Stimulated activated CD8-positive, alpha-beta memory T cell treated with anti-CD3 and anti-CD28 coated beads, Interleukin-7, amount 100 ng/mL, for 1 hour (primary cell): ENCODE measurements at places on chromosomes 7 and 10.

- DNase-seq, result no peak
These were observed 1.0 kb downstream of the NPM3 start for GRCh38 chr10:101781984-101782810.

- no peak for DNase-seq
These were observed 12.2 kb upstream of the LFNG start for GRCh38 chr7:2507208-2507916.

DNA sequence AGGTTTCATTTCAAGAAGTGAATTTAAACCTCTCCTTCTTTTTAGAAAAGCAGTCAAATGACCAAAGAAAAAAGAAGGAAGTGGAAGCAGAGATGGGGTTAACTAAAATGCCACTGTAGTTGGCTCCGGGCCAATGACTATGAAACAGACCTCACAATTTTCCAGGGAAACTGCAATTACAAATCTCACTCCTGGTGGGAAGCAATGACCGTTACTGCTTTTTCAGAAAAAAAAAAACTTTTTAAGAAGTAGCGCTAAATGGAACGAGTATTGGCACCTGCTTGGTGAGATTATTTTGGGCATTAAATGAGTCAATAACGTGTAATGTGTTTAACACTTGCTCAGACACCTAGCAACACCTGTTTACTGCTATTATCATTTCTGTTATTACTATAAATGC is 1.2 kb downstream of the SFRP4 start:
- no peak for DNase-seq

GRCh38 chr7:93040355-93040754 is 77.4 kb downstream of the SAMD9 start:
- DNase-seq, result no peak

DNA sequence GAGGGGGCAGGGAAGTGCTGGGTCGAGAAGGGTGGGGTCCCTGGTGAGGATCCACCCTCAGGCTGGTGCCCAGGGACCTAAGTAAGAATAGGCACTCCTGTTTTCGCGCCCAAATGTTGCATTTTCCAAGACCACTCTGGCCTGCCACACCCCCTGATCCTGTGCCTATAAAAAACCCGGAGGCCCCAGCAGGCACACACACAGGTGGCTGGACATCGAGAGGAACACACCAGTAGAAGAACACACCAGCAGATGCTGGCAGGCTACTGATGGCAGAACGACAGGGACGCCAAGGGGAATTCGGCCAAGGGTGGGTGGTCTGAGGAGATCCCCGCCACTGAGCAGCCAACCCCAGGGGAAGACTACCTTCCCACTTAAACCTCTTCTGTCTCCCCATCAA is 633.9 kb upstream of the POT1 start:
- DNase-seq, result no peak

- DNase-seq, result no peak
These were observed 21.5 kb downstream of the BUB3 start for GRCh38 chr10:123175389-123176387.

- DNase-seq, result no peak
These were observed 415.4 kb downstream of the PLXNA4 start for GRCh38 chr7:132160611-132161532.

DNA sequence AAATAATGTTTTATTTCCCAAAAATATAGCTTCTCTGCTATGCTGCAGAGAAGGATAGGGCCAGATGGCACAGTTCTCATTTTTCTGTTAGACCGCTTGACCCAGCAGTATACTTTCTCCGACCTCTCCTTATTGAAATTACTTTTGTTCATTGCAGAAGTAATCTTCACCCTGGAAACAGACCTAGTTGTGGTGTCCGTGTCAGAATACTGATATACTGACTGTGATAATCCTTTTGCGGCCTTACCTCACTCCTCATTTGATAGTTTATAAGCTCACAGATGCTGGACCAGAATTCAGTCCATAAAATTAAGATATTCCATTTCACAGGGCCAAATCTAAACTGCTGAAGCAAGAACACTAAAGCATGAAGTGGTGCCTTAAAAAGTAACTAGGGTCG is 260.6 kb upstream of the DKK1 start:
- no peak for DNase-seq

DNA sequence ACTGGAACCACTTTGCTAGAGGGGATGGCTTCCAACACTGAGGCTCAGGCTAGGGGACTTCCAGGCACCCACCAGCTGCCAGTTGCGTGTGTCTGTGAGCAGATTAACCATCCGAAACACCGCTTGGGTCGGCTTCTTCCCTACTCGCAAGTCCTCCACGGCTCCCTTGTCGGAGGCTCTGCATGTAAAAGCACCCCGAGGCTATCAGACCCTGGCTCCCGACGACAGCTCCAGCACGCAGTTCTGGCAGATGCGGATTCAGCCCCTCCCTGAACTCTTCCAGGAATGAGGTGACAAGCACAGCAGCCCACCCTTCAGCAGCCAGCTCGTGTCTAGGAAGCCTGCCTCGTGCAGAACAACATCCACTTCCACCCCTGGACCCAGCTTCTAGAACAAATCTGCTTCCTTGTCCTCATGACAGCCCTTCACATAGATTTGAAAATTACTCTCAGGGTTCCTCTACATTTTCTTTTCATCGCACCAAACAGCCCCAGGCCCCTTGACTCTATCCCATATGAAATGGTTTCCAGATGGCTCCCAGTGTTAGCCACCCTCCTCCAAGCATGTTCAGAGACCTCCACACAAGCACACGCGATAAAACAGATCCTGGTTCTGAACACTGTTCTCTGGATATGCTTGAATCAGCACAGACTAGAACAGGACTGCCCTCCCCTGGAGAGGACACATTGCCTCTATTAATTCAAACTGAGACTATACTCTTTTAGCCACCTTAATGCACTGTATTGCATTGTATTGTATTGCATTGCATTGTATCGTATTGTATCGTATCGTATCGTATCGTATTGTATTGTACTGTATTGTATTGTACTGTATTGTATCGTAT is 44.6 kb downstream of the SLIT1 start:
- DNase-seq, result no peak

DNA sequence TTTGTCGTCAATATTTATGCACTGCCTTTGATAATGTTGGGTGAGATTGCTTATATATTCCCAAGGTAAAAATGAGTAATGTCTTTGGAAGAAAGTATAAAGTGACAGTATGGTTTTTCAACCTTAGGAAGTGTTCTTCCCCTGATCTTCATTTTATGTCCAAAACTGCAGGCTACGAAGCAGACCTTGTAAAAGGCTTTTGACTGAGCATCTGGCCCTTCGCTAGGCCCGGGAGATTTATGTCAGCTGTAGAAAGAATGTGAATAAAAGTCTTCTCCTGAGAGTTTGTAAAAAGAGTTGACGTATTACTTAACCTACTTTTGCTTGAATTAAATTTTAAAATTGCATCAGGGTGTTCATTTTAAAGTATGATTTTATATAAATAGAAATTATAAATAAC is 116.8 kb downstream of the CPED1 start:
- no peak for DNase-seq

DNA sequence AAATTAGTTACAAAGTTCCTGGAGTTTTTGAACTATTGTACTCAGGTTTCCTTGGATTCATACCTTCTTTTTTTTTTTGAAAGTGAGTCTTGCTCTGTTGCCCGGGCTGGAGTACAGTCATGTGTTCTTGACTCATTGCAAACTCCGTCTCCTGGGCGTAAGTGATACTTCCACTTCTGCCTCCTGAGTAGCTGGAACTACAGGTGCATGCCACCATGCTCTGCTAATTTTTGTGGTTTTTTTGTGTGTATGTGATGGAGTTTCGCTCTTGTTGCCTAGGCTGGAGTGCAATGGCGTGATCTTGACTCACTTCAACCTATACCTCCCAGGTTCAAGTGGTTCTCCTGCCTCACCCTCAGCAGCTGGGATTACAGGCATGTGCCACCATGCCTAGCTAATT is 22.3 kb downstream of the MCM10 start:
- no peak for DNase-seq

DNA sequence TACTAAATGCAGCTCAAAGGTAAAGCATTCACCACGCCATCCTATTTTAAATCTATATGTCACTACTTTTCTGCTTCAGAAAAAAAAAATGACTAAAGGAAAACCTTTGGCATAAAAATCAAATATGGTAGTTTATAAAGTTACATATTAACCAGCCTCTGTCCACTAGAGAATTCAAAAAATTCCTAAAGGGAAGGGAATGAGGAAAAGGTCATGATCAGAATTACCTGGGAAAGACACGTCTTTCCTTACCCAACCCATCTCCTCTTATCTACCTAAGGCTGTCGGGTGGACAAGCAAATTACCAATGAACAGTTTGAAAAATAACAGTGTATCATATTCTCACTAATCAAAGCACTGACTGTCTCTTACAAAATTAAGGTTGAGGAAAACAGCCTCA is 100.7 kb upstream of the TMEM106B start:
- no peak for DNase-seq

GRCh38 chr7:5445981-5446594 is 22.5 kb upstream of the TNRC18 start:
- DNase-seq, result no peak
